Stimulated activated CD4-positive, alpha-beta T cell treated with anti-CD3 and anti-CD28 coated beads, Interleukin-12 subunit alpha, Interleukin-12 subunit beta, amount 100 ng/mL, for 48 hours (primary cell): ENCODE measurements at places on chromosomes 3 and 15.

DNA sequence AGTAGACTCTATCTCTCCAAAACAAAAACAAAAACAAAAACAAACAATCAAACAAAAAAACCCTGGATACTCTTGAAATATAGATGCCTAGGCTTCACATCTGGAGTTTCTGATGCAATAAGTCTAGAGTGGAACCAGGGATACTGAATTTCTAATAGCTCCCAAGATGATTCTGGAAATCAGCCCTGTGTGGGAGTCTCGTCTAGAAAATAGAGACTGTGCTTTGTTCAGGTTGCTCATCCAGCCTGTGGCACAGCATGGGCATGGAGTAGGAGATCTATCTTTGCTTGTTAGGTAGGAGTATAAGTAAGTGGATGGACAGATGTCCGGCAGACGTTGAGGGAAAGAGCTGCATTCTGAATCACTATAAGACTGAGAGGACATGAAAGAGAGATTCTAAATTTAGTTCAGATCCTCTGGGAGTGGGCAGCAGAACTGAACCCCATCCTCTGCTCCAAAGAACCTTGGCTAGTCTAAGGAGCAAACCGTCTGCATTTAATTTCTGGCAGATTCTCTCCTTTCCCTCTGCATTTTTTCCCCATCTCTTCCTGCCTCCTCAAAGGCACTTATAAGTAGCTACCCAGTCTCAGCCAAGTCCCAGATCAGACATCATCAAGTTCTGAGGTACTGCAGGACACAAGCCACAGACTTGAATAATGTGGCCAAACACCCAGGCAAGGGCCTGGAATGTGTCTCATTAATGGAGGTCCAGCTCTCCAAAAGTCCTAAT, 92.6 kb upstream of the STRIT1 start:
- DNase-seq, result no peak

DNA sequence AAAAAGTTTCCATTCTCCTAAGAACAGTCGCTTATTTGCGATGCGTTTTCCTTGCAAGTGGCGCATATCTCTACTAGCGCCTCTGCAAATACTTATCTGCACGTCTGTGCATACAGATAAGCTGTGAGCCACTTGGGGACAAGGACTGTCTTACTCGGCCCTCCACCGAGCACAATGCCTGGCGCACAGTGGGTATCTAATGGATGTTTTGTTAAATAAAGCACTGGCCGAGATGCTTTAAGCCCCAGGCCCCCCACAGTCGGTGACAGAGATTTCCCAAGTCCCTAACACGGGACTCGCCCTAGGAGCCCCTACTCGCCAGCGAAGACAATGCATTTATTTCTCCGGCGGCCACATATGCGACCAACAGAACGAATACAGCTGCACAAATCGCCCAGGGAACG, 503 bp downstream of the HLTF start:
- no peak for DNase-seq

- no peak for DNase-seq
Measured at GRCh38 chr15:37967788-37968187, 33.3 kb downstream of the TMCO5A start.

DNA sequence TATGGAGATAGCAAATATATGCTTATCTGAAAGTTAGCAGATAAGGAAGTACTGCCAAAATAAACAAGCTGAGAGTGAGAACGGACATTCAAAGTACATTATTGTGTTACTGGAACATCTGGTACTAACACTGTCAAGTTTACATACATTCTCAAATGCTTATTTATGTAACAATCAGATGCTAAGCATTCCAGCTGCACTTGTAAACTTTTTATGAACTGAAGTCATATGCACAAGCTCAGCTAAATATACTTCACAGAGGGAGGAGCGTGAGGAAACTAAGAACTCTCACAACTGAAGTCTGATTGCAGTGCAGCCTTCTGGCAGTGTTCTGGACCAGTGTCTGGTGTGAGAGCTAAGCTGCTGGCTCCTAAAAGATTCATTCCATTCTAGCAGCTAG, 223.7 kb upstream of the NANOGP8 start:
- DNase-seq, result no peak

- DNase-seq, result peak; percentile 39
Measured at GRCh38 chr3:53254509-53255422, 1.1 kb downstream of the TKT start.

DNA sequence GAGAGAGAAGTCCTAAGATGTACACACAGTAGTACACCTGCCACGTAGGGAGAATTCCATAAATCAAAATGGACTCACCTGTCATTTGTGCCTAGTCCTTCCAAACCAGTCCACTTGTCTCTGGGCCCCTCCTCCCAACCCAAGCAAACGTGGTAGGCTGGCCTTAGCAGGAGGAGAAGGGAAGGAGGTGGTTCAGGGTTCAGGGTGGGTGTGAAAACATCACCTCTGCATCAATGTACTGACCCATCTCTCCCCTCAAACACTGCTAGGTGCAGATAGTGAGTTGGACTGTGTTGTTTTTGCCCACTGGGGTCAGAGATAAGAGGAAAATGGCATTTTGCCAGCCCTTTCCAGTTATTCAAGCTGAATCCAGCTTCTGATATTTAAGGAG, 99.3 kb downstream of the MME start:
- DNase-seq, result no peak

DNA sequence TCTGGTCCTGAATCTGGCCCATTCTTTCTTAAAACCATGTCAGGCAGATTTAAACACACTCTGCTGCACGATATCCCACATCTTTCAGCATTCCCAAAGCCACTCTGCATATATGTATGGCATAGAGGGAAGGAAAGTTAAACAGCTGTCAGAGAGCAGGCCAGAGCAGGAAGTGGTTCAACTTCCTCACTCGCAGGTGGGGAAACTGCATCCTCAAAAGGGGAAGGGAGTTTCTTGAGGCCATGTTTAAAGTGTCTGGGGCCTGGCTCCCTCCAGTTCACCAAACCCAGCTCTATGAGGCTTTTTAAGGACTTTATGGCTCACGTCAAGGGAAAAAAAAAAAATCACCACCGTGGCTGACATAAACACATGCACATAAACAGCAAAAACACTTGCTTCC, 123.1 kb downstream of the OPA1 start:
- no peak for DNase-seq

- DNase-seq, result no peak
Measured at GRCh38 chr3:153349108-153349499, 187.1 kb downstream of the RAP2B start.

GRCh38 chr15:40353697-40354096, 2.9 kb downstream of the PHGR1 start:
- DNase-seq, result no peak

DNA sequence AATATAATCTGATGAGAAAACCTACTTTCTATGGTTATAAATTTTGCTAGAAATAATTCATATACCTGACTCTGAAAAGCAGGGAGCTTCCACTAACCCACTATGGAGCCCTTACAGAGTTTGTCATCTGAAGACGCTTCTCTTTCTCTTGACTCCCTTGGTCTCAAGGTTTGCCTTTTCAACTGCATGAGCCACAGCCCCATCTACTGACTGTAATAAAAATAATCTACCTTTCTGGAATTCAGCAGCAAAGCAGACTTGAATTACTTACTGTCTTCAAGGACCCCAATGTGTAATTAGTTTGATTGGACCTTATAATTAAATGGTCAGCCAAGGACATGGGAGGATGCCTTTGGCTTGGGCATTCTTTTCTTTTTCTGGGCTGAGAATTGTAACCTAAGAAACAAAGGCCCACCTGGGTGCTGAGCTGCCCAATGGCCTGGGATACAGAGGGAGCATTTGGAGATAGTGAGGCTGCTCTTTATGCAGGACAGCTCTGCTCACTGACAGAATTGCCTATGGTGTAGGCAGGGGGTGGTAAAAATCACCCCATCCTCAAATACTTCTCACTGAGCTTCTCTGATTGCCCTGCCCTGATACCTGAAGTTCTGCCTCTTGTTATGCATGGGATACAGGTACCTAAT, 178.6 kb upstream of the TRIM42 start:
- DNase-seq, result no peak

GRCh38 chr3:127799476-127800222, 22.7 kb downstream of the MGLL start:
- DNase-seq, result no peak
